Kidney glomerular epithelial cell (primary cell): ENCODE measurements at places on chromosomes 6 and 20.
A peak's percentile ranks its signal among the peaks of the same experiment; 100 is the strongest.

DNA sequence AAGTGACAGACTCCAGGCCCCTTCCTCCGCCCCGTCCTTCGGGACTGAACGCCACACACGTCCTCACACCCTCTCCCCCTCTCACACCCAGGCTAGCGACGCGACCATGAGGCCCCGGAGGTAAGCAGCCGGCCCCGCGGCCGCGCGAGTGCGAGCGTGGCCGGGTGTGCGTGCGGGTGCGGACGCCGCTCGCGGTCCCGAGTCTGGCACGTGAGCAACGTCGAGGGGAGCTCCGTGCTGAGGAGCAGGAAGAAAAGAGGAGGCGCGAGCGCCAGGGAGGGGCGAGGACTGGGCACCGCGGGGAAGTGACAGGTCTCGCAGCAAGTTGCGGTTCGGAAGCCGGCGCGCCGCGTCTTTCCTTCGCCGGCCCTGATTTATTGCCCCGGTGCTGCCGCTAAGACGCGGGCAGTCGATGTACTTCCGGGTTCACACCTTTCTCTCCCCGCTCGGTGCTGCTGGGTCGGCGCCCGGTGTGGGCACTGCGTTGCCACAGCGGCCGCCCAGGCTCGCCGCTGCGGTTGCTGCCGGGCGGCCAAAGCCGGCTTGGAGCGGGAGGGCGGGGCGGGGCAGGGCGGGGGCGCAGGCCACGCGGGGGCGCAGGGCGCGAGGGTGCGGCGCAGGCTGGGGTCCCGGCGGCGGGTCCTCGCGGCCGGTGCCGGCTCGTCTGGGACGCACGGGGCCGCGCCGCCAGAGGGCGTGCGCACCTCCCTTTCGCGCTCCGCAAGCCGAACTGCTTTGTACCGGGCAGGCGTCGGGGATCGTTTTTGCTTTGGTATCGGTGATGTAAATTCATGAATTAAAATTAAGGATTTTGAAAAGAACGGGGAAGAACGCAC is 15.8 kb upstream of the LIN28B start:
- no peak for DNase-seq

DNA sequence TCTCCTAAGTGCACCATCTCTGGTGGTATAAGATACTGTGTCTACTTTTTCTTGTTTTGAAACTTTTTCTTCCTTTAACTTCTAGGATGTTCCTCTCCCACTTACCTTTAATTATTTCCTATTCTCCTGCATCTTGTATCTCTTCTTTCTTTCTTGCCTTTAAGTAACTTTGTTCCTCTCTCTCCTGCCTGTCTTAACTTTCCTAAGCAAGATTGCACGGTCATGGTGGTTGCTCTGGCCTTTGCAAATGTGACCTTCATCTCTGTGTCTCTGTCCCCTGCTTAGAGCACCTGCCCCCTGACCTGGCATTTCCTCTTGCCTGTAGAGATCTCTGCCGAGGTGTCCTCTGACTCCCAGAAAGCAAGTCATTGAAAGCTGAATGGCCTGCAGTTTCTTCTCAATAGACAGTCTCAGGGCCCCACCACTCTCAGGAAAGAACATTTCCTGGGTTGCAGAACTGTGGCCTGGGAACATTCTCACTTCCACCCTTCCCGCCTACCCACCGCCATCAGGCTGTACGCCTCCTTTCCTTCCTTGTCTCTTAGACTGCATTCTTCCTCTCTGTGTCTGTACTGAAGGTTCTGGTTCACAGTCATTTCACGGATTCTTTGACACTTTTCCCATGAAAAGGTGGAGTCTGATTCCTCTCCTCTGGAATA is 12.8 kb downstream of the ZDHHC14 start:
- DNase-seq, result no peak

DNA sequence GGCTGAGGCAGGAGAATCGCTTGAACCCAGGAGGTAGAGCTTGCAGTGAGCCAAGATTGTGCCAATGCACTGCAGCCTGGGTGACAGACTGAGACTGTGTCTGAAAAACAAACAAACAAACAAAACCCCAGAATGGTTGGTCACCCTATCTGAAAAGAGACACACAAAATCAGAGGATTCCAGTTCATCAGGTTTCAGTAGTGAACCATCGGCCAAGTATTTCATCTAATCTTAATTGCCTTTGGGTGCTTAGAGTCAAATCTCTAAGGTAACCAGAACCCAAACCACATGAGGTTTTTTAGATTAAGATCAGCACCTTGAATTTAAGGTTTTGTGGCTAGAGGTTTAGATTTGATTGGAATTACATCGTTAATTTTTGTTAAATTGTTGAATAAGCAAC is 8.3 kb upstream of the ZBTB2 start:
- DNase-seq, result no peak

DNA sequence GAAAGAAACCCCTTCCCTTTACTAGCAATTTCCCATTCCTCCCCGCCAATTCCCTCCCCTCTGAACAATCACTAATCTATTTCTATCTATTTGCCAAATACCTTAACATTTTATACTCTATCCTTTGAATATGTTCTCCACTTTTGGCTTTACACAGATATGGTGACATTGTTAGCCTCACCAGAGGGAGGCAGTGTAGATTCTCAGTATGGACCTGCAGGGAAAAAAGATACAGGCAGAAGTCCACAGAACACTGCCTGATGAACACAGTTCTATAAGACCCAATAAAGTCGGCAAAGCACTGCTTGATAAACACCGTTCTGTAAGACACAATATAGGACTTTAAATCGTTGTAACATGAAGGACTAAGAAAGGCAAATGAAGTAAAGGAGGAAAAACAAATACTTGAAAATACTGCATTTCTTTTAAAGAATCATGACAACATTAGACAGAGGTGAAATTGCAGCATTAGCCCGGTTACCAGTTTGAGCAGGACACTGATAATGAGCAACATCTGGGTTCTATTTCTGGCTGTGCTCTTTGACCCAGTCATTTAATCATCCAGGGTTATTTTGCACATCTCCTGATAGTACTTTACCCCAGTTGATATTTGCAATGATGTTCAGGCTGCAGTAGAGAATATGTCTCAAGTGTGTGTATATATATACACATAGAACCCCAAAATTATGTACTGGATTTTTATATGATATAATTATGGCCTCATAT is 296.8 kb downstream of the UTRN start:
- DNase-seq, result peak; percentile 4

GRCh38 chr6:126440923-126441322 is 101.0 kb downstream of the CENPW start:
- no peak for DNase-seq
